ENCODE measurements at places on chromosomes 11 and 22.

DNA sequence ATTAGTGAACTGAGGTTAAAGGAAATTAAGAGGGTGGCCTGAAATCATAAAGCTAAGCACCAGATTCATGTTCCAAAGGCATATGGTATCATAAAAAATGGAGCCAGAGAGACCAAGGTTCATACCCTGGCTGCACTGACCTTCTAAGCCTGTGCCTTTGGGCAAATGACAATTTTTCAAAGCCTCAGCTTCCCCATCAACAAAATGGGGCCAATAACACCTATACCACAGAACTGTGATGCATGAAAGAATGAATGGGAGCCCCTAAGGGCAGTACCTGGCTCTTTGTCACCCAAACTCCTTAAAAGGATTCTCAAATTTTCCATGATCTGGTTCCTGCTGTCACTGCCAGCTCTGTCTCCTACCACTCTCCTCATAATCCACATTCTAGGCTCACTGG is 72.5 kb downstream of the RAB30 start:
- no peak for DNase-seq

- DNase-seq = no peak
Observed at GRCh38 chr22:19519041-19519926, 4.9 kb downstream of the CLDN5 start.

DNA sequence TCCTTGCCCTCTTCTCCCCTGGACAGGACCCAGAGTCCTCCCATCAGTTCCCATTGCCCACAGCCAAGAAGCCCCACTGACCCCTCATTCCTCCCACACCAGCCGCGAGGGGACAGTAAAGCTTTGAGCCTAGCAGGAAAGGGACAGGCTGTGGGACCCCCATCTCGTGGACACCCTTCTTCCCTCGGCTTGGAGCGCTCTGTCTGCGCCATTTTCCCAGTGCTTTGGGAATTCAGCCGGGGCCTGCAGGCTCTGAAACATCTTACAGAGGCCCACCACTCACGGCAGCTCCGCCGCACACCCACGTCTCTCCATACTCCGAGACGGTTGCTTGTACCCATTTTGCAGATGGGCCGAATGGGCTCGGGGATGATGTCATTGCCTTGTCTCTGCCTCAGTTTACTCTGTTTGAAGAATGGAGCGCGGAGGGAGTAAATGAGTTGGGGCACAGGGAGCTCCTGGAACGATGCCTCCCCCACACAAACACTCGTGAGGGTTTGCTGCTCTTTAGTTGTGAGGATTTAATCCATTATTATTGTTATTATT is 447.7 kb downstream of the TBC1D22A start:
- no peak for DNase-seq

GRCh38 chr11:85896876-85897275 is 41.7 kb downstream of the CCDC83 start:
- no peak for DNase-seq

GRCh38 chr11:80783561-80783960 is 1342.7 kb upstream of the TENM4 start:
- no peak for DNase-seq

- no peak for DNase-seq
Observed at GRCh38 chr11:114318361-114318760, 22.2 kb downstream of the NNMT start.

All from GM03348 (cell line).